ENCODE measurements at places on chromosomes 11 and 22.

GRCh38 chr22:39205344-39206021 is 39.3 kb downstream of the PDGFB start:
- no peak for DNase-seq

GRCh38 chr22:30602049-30602448 is 4.9 kb upstream of the TCN2 start:
- DNase-seq = no peak

DNA sequence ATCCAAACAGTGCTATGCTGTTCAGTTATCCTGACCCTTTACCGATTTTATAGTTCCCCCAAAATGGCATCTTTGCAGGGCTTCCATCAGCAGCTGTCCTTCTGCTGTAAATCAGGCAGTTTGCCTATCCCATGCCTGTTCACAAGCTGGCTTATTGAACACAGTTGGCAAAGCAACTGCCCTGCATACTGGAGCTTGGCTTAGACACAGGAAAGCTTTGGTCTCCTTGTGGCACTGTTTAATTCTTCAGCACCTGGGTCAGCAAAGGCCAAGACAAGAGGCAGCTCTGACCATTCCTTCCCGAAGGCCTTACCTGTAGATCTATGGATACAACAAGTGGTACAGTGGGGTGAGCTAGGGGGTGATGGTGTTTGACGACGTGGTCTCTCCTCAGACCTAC is 32.2 kb downstream of the TSPAN18 start:
- no peak for DNase-seq

- no peak for DNase-seq
Measured at GRCh38 chr22:38260761-38261681, 11.8 kb downstream of the TMEM184B start.

DNA sequence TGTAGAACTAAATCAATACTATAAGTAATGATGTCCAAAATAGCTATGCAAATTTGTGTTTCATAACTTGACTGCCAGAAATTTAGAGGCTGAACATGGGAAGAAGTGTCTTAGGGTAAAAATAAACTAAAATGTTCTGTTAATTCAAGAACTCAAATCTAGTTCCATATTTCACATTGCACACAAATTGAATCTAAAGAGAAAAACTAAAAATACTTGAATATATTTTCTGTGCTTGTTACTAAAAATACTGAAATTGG is 43.5 kb downstream of the FANCF start:
- no peak for DNase-seq
